AG20443 (cell line): ENCODE measurements at places on chromosomes 12 and 14.
A peak's percentile ranks its signal among the peaks of the same experiment; 100 is the strongest.

GRCh38 chr14:69708586-69709560, 58.1 kb upstream of the SRSF5 start:
- no peak for DNase-seq

GRCh38 chr12:65200007-65200665, 30.8 kb downstream of the LEMD3 start:
- no peak for DNase-seq

DNA sequence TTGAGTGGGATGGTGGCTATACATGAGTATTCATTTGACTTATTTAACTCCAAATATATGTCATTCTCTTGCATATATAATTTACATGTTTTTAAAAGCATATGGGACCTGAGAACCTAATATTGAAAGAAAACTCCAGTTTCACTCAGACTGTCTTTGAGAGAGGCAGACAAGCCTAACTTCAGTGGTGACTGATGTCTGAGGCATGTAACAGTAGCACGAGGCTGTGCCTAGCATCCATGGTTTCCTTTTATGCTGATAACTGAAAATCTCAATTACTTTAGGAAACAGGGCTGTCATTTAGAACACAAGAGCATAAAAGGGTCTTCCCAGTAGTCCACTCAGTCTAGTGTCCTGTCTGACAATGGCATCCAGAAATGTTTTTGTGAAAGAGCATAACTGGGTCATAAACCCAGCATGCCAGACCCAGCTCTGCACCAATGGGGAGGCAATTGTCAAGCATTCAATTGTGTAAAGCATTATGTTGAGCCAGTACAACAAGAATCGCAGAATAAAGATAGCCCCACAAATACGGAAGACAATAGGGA, 24.3 kb downstream of the MAPK1IP1L start:
- DNase-seq, result peak; percentile 39

DNA sequence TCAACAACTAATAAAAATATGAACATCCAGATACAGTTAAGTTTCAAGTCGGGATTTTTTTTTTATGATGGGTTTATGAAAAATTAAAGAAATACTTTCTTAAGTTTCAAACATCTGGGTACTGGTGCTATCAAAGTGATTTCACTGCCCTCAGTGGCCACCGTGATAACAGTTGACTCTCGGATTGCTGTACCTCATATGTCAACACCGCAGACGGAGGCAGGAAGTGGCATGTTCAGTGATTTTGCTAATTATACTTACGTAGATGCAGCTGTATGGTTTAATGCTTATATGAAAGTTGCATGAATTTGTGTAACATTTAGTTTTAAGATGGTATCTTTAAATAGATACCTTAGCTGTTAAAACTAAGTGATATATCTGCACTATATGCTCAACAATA, 20.8 kb upstream of the FBLN5 start:
- DNase-seq, result no peak

DNA sequence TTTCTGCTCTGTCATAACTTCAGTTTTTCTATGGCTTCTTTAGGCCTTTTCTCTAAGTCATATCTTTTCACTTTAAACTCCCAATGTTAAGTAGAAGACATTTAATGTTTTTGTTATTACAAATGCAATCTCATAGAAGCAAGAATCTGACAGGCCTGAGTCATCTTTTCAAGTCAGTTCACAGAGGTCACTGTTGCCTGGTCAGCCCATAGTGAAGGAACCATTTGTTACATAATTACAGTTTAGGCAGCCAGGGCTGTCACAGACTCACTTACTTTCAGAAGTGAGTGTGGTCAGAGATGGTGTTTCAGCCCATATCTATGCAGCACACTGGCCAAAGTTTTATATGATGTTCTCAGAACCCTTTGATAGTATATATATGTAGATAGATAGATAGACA, 46.5 kb downstream of the CCER1 start:
- DNase-seq, result peak; percentile 56
